ENCODE measurements at places on chromosomes 2 and 18. TPM values are rescaled to one million over a fixed set of nuclear protein-coding genes. Genes with fewer than 3 reads are reported as not detected.

Gene TFPI
- 110 TPM for total RNA-seq

Gene CCDC74B
- total RNA-seq = 4.3 TPM

Gene ZC3H15
- 84.2 TPM for total RNA-seq

Gene CNPPD1
- 19.6 TPM for total RNA-seq

Gene COL4A4
- under 0.01 TPM for total RNA-seq

Gene HOXD10
- 58.7 TPM for total RNA-seq

Gene INPP5D
- under 0.01 TPM for total RNA-seq

Gene CXCR4
- total RNA-seq = not detected

Gene CCDC68
- total RNA-seq = 9.1 TPM

Gene UGT1A3
- not detected for total RNA-seq

Gene CNTNAP5
- not detected for total RNA-seq

Gene ALK
- total RNA-seq = not detected

Gene NCKAP5
- 28.7 TPM for total RNA-seq

Gene SAG
- total RNA-seq = not detected

Gene LBX2
- 2.9 TPM for total RNA-seq

Gene C2orf78
- total RNA-seq = not detected

Gene SF3B6
- 112 TPM for total RNA-seq

Gene FIGN
- total RNA-seq = 1.6 TPM

Gene LRP2
- total RNA-seq = under 0.01 TPM

Gene ZNF396
- 1.3 TPM for total RNA-seq

Gene AGXT
- not detected for total RNA-seq

Gene TMEM198
- total RNA-seq = 2.9 TPM

Gene GPR75
- 2.6 TPM for total RNA-seq

Gene CAVIN2
- total RNA-seq = 8.4 TPM

Gene TCF23
- not detected for total RNA-seq

Gene SLC16A14
- 3.5 TPM for total RNA-seq

Gene ASXL3
- total RNA-seq = under 0.01 TPM

Gene C2orf80
- not detected for total RNA-seq

Gene SLC11A1
- 0.43 TPM for total RNA-seq

Gene CXCR1
- total RNA-seq = not detected

Gene SFTPB
- total RNA-seq = not detected

Gene PAPOLG
- total RNA-seq = 20.3 TPM

Gene SEC11C
- total RNA-seq = 24.6 TPM

Gene SERPINB4
- not detected for total RNA-seq

Gene ACMSD
- not detected for total RNA-seq

Gene FTCDNL1
- 0.32 TPM for total RNA-seq
